ENCODE measurements at places on chromosomes 6 and 20. TPM values are rescaled to one million over a fixed set of nuclear protein-coding genes. Genes with fewer than 3 reads are reported as not detected.

DNA sequence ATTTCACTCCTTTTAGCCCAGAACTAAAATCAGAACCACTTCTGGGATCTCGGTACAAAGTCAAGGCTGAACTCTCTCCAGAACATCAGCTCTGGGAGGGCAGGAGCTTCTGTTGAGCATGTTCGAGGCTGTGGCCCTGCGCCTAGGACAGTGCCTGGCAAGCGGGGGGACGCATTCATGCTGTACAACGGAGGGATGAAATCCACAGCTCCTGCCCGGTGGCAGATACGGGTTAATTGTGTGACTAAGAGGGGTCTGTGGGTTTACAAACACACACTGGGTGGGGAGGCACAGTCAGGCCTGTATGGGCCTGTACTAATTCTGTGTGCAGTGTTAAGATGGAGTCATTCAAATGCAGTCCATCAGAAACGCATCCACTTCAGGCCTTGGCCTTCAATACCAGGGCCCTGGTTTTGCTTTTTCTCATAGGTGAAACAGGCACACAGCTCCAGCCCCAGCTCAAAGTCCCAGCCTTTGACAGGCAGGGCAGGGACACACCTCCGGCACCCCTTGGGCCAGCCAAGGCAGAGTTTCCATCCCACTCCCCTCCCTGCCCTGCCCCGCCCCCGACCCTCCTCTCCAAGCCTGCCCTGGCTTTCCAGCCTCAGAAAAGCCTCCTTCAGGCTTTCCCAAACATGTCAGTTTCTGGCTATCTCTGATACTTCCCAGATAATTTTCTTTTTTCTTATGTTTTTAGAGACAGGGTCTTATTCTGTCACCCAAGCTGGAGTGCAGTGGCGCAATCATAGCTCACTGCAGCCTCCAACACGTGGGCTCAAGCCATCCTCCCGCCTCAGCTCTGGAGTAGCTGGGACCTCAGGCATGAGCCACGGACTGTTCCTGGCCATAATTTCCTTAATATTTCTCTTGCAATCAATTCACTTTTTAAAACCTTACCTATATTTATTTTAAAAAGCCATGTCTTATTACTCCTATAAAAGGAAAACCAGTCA is 109.8 kb downstream of the SULF2 start:
- no peak for DNase-seq

- no peak for DNase-seq
Measured at GRCh38 chr20:19860737-19861136, 102.7 kb downstream of the RIN2 start.

DNA sequence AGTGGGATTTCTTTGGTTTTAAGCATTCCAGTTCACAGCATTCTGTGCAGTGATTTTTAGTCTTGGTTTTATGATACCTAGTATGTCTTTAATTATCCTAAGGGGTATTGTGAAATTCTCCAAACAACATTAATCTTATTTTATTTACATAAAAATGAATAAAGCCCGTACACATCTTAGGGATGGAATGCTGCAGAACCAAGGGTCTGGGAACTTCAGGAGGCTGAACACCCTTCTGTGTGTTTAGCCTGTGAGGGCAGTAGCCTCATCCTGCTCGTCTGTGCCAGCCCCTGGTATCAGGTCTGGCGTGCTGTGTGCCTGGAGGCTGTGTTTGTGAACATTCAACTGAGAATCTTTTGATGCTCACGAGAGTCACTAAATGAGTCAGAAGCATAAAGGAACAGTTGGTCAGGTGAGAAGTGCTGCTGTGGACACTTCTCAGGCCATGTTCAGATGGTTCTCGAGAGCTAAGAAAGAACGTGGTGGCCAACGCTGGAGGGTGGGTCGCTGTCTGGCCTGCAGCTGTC is 25.2 kb upstream of the C20orf204 start:
- DNase-seq, result no peak

EBF4 gene
- total RNA-seq, result 49.4 TPM

IL17F gene
- not detected for total RNA-seq

RBPJL gene
- total RNA-seq, result not detected

FKBP1C gene
- not detected for total RNA-seq
